ENCODE measurements at places on chromosomes 16 and 17. TPM values are rescaled to one million over a fixed set of nuclear protein-coding genes. Genes with fewer than 3 reads are reported as not detected.

The TNK1 gene
- 5.2 TPM for total RNA-seq

The PYDC1 gene
- not detected for total RNA-seq

The RND2 gene
- not detected for total RNA-seq

The PDPK1 gene
- total RNA-seq: 50.6 TPM

The GAS2L2 gene
- total RNA-seq: 0.11 TPM

The SMG6 gene
- 48.5 TPM for total RNA-seq

The TEX19 gene
- total RNA-seq: not detected

The ZNF597 gene
- total RNA-seq: 4.2 TPM

The AXIN2 gene
- 9.8 TPM for total RNA-seq

The CCDC47 gene
- total RNA-seq: 54.8 TPM

The SYNGR3 gene
- 2.2 TPM for total RNA-seq

The TNFRSF17 gene
- total RNA-seq: not detected

The NOS2 gene
- total RNA-seq: 0.09 TPM

The CCR7 gene
- 238 TPM for total RNA-seq

The EFCAB5 gene
- total RNA-seq: 0.74 TPM

The SRL gene
- not detected for total RNA-seq

The SKAP1 gene
- total RNA-seq: 98.8 TPM

The UNC45B gene
- 0.14 TPM for total RNA-seq

The ORC6 gene
- total RNA-seq: 28.3 TPM

The SLC16A5 gene
- 9.1 TPM for total RNA-seq

The OR2C1 gene
- total RNA-seq: not detected

The PPP1R1B gene
- not detected for total RNA-seq

The CACNG1 gene
- not detected for total RNA-seq

The NPB gene
- 0.47 TPM for total RNA-seq

The LAT gene
- 288 TPM for total RNA-seq

The GDPD1 gene
- 3.5 TPM for total RNA-seq

The FAM171A2 gene
- 0.69 TPM for total RNA-seq

The FBXW10 gene
- total RNA-seq: not detected

The INCA1 gene
- 0.42 TPM for total RNA-seq

The CHST4 gene
- total RNA-seq: not detected

The RNF43 gene
- total RNA-seq: 0.72 TPM

The MMP25 gene
- total RNA-seq: 60.4 TPM

The KRTAP2-2 gene
- not detected for total RNA-seq

The NMRAL1 gene
- total RNA-seq: 64.5 TPM

The AARS1 gene
- 122 TPM for total RNA-seq

The TUFM gene
- 117 TPM for total RNA-seq

The FGF11 gene
- 28.5 TPM for total RNA-seq

The C17orf50 gene
- not detected for total RNA-seq

The KIFC3 gene
- total RNA-seq: 1.9 TPM

The MKS1 gene
- total RNA-seq: 23.0 TPM

The LRRC46 gene
- total RNA-seq: 0.42 TPM

The CCL4 gene
- total RNA-seq: 12.2 TPM

The EMC6 gene
- 34.6 TPM for total RNA-seq

The CDH5 gene
- not detected for total RNA-seq

The TRIM65 gene
- 36.3 TPM for total RNA-seq

The SCN4A gene
- total RNA-seq: not detected
